SJCRH30 (cell line): ENCODE measurements at places on chromosomes 4 and X. TPM values are rescaled to one million over a fixed set of nuclear protein-coding genes. Genes with fewer than 3 reads are reported as not detected.
A peak's percentile ranks its signal among the peaks of the same experiment; 100 is the strongest.

JADE1 gene
- 23.2 and 27.5 TPM in 2 replicates for total RNA-seq

FATE1 gene
- total RNA-seq: 0.28 TPM in 1 of 2 replicates, not detected in the other

CENPI gene
- 39.8 and 48.4 TPM in 2 replicates for total RNA-seq

PPP1R2C gene
- not detected in 2 replicates for total RNA-seq

CORIN gene
- total RNA-seq: 0.08 and 0.38 TPM in 2 replicates

NPY2R gene
- not detected in 2 replicates for total RNA-seq

AMBN gene
- 0.10 TPM in 1 of 2 replicates, not detected in the other for total RNA-seq

- H3K36me3 ChIP-seq: no peaks in the 10 kb centered on the region
- no peak overlapping the region for H3K27ac ChIP-seq
- H3K4me3 ChIP-seq: no peak overlapping the region
- no peak for DNase-seq
- H3K27me3 ChIP-seq: 0 out of 2 replicates have a peak, but pooled peaks cover 4% of the 10 kb centered on the region
Observed at GRCh38 chr4:74471264-74471663, 26.3 kb downstream of the AREG start.

DNA sequence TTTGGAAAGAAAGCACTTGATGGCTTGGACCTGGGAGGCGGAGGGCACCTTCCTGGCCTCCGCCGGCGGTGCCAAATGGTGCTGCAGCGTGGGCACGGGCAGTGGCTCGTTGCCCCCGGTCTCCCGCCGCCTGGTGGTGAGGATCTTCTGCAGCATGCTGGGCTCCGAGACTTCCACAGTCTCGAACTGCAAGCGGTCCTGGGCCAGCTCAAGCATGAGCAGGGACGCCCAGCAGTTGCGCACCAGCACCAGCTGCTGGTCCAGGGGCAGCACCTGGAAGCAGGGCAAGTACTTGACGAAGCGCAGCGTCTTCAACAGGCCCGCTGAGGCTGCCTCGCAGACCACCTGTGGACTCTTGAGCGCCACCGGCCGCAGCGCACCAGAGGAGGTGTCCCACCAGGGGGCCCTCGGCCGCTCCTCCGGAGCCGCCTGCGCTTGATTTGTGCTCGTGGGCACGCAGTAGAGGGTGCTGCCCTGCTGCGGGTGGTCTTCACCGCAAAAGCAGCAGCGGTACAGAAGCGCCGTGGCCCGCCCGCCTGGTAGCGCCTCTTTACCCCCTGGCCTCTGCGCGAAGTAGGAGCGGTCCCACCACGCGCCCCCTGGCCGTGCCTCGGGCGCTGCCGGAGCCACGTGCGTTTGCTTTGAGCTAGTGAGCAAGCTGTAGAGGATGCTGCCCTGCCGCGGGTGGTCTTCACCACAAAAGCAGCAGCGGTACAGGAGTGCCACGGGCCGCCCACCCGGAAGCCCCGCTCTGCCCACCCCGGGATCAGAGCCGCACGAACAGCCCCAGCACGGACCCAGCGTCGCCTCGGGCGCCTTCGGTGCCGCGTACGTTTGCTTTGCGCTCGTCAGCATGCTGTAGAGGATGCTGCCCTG, 689 bp downstream of the NR0B1 start:
- no peak overlapping the region for H3K4me3 ChIP-seq
- H3K27me3 ChIP-seq: no peaks in the 10 kb centered on the region
- no peaks in the 10 kb centered on the region for H3K36me3 ChIP-seq
- no peak overlapping the region for H3K27ac ChIP-seq
- DNase-seq: no peak

DNA sequence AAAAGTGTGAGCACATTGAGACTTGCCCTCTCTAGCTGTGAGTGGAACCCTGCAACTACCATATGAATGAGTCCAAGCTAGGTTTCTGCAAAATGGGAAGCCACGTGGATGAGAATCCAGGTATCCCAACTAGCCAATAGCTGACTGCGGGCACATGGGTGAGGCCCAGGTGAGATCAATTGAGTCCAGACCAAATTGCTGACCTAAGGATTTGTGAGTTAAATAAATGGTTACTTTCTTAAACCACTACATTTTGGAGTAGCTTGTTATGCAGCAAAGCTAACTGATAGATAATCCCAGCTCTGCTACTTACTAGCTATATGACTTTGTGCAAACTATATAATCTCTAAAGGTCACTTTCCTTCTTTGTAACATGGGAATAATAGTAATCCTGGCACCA, 150.3 kb upstream of the LCORL start:
- 0 out of 2 replicates have a peak, but pooled peaks cover 5% of the 10 kb centered on the region for H3K27me3 ChIP-seq
- H3K4me3 ChIP-seq: no peak overlapping the region
- no peaks in the 10 kb centered on the region for H3K36me3 ChIP-seq
- H3K27ac ChIP-seq: no peak overlapping the region
- no peak for DNase-seq

DNA sequence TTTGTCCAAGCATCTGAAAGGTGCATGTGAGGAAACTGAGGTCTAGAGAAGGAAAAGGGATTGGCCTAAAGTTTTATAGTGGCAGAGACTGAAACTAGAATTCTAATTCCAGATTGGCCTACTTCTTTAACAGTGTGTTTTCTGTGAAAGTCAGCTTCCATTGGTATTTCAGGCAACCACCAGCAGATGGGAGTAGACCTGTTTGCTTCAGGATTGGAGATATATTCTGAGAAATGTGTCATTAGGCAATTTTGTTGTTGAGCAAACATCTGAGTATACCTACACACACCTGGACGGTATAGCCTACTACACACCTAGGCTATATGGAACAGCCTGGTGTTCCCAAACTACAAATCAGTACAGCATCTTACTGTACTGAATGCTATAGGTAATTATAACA, 207.3 kb upstream of the RADX start:
- H3K4me3 ChIP-seq: no peak overlapping the region
- H3K27me3 ChIP-seq: no peaks in the 10 kb centered on the region
- no peaks in the 10 kb centered on the region for H3K4me1 ChIP-seq
- no peak for DNase-seq
- H3K36me3 ChIP-seq: no peaks in the 10 kb centered on the region

- no peak for DNase-seq
- H3K27ac ChIP-seq: no peak overlapping the region
- H3K4me1 ChIP-seq: no peaks in the 10 kb centered on the region
- no peak overlapping the region for H3K4me3 ChIP-seq
Observed at GRCh38 chr4:160809576-160809975, 1354.2 kb downstream of the FSTL5 start.

GRCh38 chr4:128682942-128683666, 126.4 kb upstream of the JADE1 start:
- H3K27me3 ChIP-seq: no peaks in the 10 kb centered on the region
- no peak overlapping the region for H3K4me3 ChIP-seq
- no peak for DNase-seq
- no peaks in the 10 kb centered on the region for H3K36me3 ChIP-seq
- H3K4me1 ChIP-seq: no peaks in the 10 kb centered on the region

- no peaks in the 10 kb centered on the region for H3K27me3 ChIP-seq
- no peak for DNase-seq
- H3K4me1 ChIP-seq: no peaks in the 10 kb centered on the region
- no peak overlapping the region for H3K27ac ChIP-seq
- no peaks in the 10 kb centered on the region for H3K36me3 ChIP-seq
Observed at GRCh38 chrX:4706961-4707360, 993.5 kb upstream of the PRKX start.

GRCh38 chr4:102437111-102437510, 64.0 kb upstream of the NFKB1 start:
- no peaks in the 10 kb centered on the region for H3K36me3 ChIP-seq
- no peak overlapping the region for H3K27ac ChIP-seq
- no peak for DNase-seq
- H3K4me3 ChIP-seq: no peak overlapping the region
- peaks cover 23% of the 10 kb centered on the region for H3K4me1 ChIP-seq
- H3K27me3 ChIP-seq: no peaks in the 10 kb centered on the region

GRCh38 chr4:88008122-88008742, 797 bp downstream of the PKD2 start:
- peak; percentile 81 for DNase-seq
- H3K36me3 ChIP-seq: 0 out of 2 replicates have a peak, but pooled peaks cover 2% of the 10 kb centered on the region
- H3K4me1 ChIP-seq: peaks cover 16% of the 10 kb centered on the region
- peak overlapping the region; percentile 57 for H3K27ac ChIP-seq

DNA sequence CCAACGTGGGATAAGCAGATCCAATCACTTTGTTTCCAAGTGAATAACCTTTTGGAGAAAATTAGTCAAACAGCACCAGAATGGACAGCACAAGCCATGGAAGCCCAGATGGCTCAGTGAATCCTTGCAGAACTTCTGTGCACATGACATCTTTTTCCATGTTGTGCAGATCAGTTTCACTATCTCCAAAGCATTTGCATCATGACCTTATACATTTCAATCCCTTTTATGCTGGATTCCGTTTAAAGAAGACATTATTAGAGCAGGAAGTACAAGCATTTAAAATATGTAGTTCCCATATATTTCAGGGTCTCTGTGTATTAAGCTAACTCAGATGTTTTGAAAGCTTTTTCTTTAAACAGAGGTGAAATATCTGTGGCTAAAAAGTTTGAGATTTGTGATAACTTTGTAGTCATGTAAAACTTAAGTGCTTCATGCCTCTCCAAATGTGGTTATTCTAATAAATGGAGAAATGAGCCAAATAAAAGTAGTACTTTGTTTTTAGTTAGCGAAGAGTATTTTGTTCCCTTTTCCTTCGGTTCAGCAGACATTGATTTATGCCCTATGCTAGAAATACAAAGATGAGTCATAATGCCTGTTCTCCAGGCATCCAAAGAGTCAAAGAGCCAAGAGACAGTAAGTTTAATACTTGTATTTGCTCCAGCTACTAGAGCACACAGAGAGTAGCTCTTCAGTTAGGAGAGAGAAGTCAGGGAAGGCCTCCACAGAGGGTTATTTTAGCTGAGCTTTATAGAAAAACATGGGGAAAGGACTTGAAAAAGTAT, 39.0 kb downstream of the PLAC8 start:
- peaks cover 26% of the 10 kb centered on the region for H3K4me1 ChIP-seq
- no peaks in the 10 kb centered on the region for H3K27me3 ChIP-seq
- H3K36me3 ChIP-seq: peaks cover 29% of the 10 kb centered on the region
- no peak overlapping the region for H3K4me3 ChIP-seq
- DNase-seq: peak; percentile 30

- H3K4me3 ChIP-seq: no peak overlapping the region
- no peak for DNase-seq
- peaks cover 10% of the 10 kb centered on the region for H3K4me1 ChIP-seq
Observed at GRCh38 chr4:2954358-2955185, 8.6 kb downstream of the NOP14 start.

DNA sequence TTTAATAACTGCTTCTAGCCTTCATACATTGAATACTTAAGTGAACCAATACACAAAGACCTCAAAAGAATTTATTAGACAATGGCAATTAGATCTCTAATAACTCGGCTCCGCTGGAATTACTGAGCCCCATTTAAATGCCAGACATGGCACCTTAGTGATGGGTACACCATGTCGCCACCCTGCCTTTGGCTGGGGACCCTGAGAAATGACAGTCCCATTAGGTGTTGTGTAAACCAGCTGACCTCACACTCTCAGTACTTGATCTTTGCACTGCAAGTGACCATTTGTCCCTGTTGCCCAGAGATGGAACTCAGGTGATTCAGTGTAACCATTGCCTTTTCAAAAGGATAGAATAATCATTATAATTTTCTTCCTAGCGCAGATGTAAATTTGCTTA, 144.6 kb upstream of the SMARCAD1 start:
- DNase-seq: no peak
- H3K4me1 ChIP-seq: no peaks in the 10 kb centered on the region
- no peak overlapping the region for H3K27ac ChIP-seq
- H3K27me3 ChIP-seq: 0 out of 2 replicates have a peak, but pooled peaks cover 3% of the 10 kb centered on the region
- no peak overlapping the region for H3K4me3 ChIP-seq

GRCh38 chr4:173246719-173247118, 78.1 kb downstream of the GALNT7 start:
- no peaks in the 10 kb centered on the region for H3K36me3 ChIP-seq
- H3K27me3 ChIP-seq: no peaks in the 10 kb centered on the region
- peak overlapping the region; percentile 97 for H3K27ac ChIP-seq
- H3K4me1 ChIP-seq: peaks cover 52% of the 10 kb centered on the region
- DNase-seq: peak; percentile 38

GRCh38 chr4:39456946-39457763, 1.6 kb downstream of the RPL9 start:
- H3K27ac ChIP-seq: peak overlapping the region; percentile 82
- H3K4me1 ChIP-seq: no peaks in the 10 kb centered on the region
- no peaks in the 10 kb centered on the region for H3K27me3 ChIP-seq
- H3K36me3 ChIP-seq: peaks cover 62% of the 10 kb centered on the region
- peak overlapping the region; percentile 78 for H3K4me3 ChIP-seq

DNA sequence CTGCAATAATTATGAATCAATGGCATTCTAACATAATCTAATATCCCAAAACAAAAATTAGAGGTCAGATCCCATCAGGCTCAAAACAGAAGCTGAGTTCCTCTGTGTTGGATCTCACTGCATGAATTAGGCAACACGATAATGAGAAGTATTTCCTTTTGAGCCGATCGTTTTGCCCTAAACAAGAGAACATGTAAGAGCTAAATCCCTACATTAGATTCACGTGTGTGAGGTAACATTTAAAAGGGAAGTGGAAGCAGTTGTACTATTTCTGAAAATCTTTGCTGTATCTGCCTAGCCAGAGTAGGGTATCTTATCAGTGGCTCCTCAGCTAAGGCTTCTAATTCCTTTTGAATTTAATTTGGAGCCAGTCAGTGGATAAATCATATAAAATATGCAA, 115.6 kb downstream of the C4orf51 start:
- H3K27ac ChIP-seq: no peak overlapping the region
- H3K27me3 ChIP-seq: no peaks in the 10 kb centered on the region
- no peaks in the 10 kb centered on the region for H3K36me3 ChIP-seq
- DNase-seq: no peak
